Naive thymus-derived CD4-positive, alpha-beta T cell (primary cell): ENCODE measurements at places on chromosomes 7 and 10. TPM values are rescaled to one million over a fixed set of nuclear protein-coding genes. Genes with fewer than 3 reads are reported as not detected.

The TRIM74 gene
- polyA plus RNA-seq = not detected

The TSPAN12 gene
- polyA plus RNA-seq = not detected

The ZNF736 gene
- 1.8 TPM for polyA plus RNA-seq

The CPN1 gene
- not detected for polyA plus RNA-seq

The FAM13C gene
- polyA plus RNA-seq = not detected

The ZNF282 gene
- polyA plus RNA-seq = 1.1 TPM

The NDUFB2 gene
- polyA plus RNA-seq = 507 TPM

The CLRN3 gene
- polyA plus RNA-seq = not detected

The FLNC gene
- polyA plus RNA-seq = not detected

The MRPS17 gene
- polyA plus RNA-seq = 13.3 TPM

The ZNF727 gene
- not detected for polyA plus RNA-seq

The FAM24B gene
- polyA plus RNA-seq = 9.6 TPM

The TMEM229A gene
- polyA plus RNA-seq = not detected

DNA sequence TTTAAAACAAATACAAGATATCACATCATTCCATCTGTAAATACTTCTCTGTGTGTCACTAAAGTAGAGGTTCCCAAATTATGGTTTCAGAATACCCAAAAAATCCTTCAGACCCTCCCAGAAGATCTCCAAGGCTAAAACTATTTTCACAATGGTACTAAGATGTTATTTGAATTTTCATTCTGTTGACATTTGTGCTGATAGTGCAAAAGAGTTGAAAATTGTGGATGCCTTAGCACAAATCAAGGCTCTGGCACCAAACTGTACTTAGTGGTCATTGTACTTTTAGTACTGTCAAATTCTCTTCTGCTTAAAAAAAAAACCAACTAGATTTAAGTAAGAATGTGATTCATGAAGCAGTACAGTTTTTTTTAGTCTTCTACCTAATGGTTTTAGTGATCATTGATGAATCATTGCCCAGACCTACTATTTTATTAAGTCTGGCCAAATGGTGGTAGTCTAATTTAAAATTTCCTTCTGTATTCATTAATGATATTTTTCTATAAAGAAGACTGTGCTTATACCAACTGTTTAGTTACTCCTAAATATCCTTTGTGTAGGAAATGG lies 50.5 kb downstream of the TPST1 start:
- DNase-seq = no peak
- H3K27ac ChIP-seq = no peak overlapping the region
- no peaks in the 10 kb centered on the region for H3K27me3 ChIP-seq
- no peaks in the 10 kb centered on the region for H3K4me1 ChIP-seq

GRCh38 chr7:117478836-117479224 lies 995 bp upstream of the CFTR start:
- no peaks in the 10 kb centered on the region for H3K4me1 ChIP-seq
- no peak overlapping the region for H3K4me3 ChIP-seq
- no peaks in the 10 kb centered on the region for H3K36me3 ChIP-seq
- peaks cover 7% of the 10 kb centered on the region for H3K27me3 ChIP-seq
- no peak overlapping the region for H3K27ac ChIP-seq

DNA sequence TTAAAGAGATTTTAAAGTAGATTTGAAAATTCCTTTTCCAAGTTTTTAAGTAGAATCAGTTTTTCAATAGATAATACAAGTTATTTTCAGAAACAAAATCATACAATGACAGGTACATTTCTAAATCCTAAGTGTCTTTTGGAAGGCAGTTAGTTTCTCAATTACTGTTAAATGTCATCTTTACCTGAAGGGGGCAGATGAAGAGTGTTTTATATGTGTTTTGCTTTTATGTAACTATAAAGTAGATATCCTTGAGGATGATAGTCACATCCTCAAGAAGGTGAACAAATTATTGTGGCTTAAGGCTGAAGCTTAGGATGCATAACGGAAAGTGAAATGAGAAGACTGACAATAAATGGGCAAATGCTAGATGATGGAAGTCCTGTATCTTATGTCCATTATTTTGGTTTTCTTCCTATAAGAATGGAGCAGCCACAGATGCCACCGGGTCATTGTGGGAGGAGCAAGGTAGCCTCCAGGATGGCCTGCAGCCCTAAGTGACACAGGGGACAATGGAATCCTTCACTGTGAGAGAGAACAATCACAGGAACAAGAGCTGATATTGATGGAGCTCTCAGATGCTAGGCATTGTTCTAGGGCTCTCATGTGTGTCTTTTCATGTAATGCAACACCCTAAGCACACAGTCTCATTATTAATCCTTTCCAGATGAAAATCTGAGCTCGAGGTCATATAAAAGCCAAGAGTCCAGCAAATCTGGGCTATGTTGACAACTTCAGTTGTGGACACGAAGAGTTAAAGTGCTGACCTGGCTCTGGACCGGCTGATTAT lies 14.1 kb upstream of the MKX start:
- H3K27ac ChIP-seq = no peak overlapping the region
- no peaks in the 10 kb centered on the region for H3K36me3 ChIP-seq
- peaks cover 4% of the 10 kb centered on the region for H3K27me3 ChIP-seq
- no peak for DNase-seq
- H3K4me1 ChIP-seq = no peaks in the 10 kb centered on the region

DNA sequence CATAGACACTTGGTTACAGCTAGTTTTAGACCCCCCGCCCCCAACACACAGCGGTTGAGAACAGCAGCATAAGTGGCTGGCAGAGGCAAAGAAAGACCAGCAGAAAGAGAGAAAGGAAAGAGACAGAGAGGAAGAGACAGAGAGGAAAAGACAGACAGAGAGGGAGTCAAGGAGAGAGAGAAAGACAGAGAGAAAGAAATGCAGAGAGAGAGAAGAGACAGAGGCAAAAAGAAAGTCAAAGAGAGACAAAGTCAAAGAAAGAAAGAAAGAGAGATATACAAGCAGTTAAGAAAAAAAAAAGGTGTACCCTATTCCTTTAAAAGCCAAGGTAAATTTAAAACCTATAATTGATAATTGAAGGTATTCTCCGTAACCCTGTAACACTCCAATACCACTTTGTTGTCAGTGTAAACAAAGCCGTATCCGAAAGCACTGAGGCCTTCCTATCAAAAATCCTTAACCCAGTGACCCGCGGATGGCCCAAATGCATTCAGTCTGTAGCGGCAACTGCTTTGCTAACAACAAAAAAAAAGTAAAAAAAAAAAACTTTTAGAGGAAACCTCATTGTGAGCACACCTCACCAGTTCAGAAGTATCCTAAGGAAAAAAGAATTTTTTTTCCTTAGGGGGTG lies 11.9 kb upstream of the SLC12A9 start:
- no peak for DNase-seq
- H3K27ac ChIP-seq = no peak overlapping the region
- no peaks in the 10 kb centered on the region for H3K27me3 ChIP-seq
- H3K36me3 ChIP-seq = no peaks in the 10 kb centered on the region
- H3K4me3 ChIP-seq = no peak overlapping the region

- H3K27ac ChIP-seq = no peak overlapping the region
- H3K4me1 ChIP-seq = no peaks in the 10 kb centered on the region
- no peak overlapping the region for H3K4me3 ChIP-seq
- no peak for DNase-seq
- H3K36me3 ChIP-seq = no peaks in the 10 kb centered on the region
Measured at GRCh38 chr7:120055300-120055699, 217.7 kb upstream of the KCND2 start.

DNA sequence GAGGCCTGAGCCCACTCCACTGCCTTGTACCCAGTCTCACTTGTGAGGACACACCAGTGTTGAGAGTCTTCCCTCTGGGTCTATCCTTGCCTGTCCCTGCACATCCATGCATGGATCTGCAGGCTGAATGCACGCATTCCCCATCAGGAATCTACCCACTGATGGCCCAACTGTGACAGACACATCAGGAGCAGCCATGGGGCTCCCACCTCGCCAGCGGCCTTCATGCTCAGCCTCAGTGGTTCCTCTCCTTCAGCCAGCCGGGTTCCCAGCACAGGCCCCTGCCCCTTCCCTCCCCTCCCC lies 21.3 kb downstream of the ANTXRL start:
- no peak overlapping the region for H3K4me3 ChIP-seq
- no peak overlapping the region for H3K27ac ChIP-seq
- H3K36me3 ChIP-seq = no peaks in the 10 kb centered on the region
- no peak for DNase-seq

- DNase-seq = no peak
- no peaks in the 10 kb centered on the region for H3K27me3 ChIP-seq
- no peaks in the 10 kb centered on the region for H3K4me1 ChIP-seq
Measured at GRCh38 chr7:757741-758163, 30.7 kb upstream of the PRKAR1B start.

DNA sequence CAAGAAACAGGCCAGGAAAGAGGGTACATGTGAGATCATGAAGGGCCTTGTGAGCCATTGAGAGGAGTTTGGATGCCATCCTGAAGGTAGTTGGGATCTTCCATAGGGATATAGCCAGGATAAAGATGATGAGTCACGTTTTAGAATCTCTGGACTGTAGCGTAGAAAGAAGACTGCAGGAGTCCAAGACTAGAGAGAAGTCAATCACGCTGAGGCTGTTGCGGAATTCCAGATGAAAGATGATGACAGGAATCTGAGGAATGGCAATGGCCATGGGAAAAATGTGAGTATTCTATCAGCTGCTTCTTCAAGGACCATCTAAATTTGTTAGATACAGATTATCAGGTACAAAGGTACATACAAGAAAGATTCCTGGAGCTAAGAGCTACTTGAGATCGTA lies 711.3 kb downstream of the GRM8 start:
- no peaks in the 10 kb centered on the region for H3K4me1 ChIP-seq
- DNase-seq = no peak
- no peaks in the 10 kb centered on the region for H3K27me3 ChIP-seq
- H3K27ac ChIP-seq = no peak overlapping the region
- H3K36me3 ChIP-seq = no peaks in the 10 kb centered on the region

DNA sequence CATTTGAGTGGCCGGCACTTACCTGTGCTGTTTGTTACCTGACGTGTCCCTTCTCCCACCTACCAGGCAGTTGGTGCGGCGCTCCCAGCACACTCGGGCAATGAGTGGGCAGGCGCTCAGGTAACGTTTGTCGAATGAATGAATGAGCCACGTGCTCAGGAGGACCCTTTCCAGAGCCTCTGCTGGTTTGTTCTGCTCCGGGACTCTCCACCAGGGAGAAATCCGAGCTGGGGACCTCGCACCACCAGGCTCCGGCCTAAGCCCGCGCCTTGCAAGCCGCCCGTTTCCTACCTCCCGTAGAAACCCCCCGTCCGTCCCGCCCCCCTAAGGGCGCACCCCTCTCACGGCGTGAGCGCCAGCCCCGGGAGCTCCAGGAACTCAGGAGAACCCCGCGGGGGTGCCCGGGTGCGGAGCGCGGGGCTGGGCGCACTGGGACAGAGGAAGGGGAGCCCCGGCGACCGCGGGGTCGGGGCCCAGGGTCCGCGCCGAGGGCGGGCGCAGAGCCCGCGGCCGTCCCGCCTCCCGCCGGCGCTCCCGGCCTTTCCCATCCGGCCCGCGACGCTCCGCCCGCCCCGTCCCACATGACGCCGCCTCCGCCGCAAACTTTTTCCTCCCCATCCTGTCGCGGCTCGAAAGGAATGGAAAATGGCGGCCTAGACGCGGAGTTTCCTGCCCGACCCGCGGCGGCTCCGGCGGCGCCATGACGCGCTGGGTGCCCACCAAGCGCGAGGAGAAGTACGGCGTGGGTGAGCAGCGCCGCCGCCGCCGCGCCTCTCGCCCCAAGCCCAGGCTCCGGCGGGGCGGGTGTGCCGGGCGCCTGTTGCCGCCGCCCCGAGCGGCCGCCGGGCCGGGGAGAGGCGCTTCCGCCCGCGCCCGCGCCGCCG lies at the start of gene DOCK1:
Gene DOCK1, plus strand, starts transcription at position 611 of the 884 bp plus-strand sequence. Its CDS starts 90 bp downstream, at position 701.
- H3K36me3 ChIP-seq = no peaks in the 10 kb centered on the region
- no peaks in the 10 kb centered on the region for H3K4me1 ChIP-seq
- H3K27ac ChIP-seq = no peak within 1 kb of the TSS

DNA sequence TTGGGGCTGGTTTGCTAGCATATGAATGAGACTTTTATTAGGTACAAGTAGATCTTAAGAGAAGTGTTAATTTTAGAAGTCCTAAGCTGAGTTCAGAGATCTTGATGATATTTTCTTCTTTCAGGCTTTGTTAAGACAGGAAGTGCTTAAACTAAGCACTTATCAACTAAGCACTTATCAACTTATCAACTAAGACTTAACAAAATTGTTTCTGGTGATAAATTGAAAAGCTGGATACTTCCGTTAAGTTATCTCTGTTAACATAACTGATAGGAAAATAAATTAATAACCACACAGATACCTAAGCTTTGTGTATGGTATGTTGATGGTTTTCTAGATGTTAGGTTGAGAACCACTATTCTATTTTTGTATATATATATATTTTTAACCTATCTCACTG lies 113.7 kb downstream of the PHTF2 start:
- H3K27me3 ChIP-seq = no peaks in the 10 kb centered on the region
- no peaks in the 10 kb centered on the region for H3K4me1 ChIP-seq
- DNase-seq = no peak
- no peaks in the 10 kb centered on the region for H3K36me3 ChIP-seq

- H3K27ac ChIP-seq = no peak overlapping the region
- no peaks in the 10 kb centered on the region for H3K4me1 ChIP-seq
- H3K4me3 ChIP-seq = no peak overlapping the region
- H3K27me3 ChIP-seq = no peaks in the 10 kb centered on the region
- no peaks in the 10 kb centered on the region for H3K36me3 ChIP-seq
Measured at GRCh38 chr7:23915236-23915635, 205.2 kb downstream of the STK31 start.

- peaks cover 7% of the 10 kb centered on the region for H3K4me1 ChIP-seq
- H3K27me3 ChIP-seq = no peaks in the 10 kb centered on the region
- no peak overlapping the region for H3K27ac ChIP-seq
- no peak for DNase-seq
Measured at GRCh38 chr7:1529383-1530116, 952 bp upstream of the MAFK start.

GRCh38 chr7:24756545-24757352 lies 515 bp downstream of the GSDME start:
- no peaks in the 10 kb centered on the region for H3K36me3 ChIP-seq
- no peak for DNase-seq

- no peaks in the 10 kb centered on the region for H3K36me3 ChIP-seq
- H3K27me3 ChIP-seq = no peaks in the 10 kb centered on the region
- H3K4me3 ChIP-seq = no peak overlapping the region
- H3K4me1 ChIP-seq = no peaks in the 10 kb centered on the region
Measured at GRCh38 chr7:135911099-135911498, 66.1 kb downstream of the MTPN start.

DNA sequence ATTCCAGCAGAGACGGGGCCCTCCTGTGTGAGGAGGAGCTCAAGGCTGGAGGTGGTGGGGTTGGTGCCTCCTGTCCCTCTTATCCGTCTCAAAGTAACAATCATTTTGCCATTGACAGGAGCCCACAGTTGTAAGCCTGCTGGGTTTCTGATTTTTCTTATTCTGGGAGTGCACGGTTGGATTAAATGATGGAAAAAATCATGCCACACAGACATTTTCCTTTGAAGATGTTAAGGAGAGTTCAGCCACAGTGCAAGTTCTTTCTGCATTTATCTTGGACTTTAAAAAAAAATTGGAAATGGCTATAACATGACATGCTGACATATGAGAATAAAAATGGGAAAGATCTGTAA lies 8.4 kb upstream of the LYZL1 start:
- DNase-seq = no peak
- no peaks in the 10 kb centered on the region for H3K27me3 ChIP-seq
- H3K4me1 ChIP-seq = no peaks in the 10 kb centered on the region
- H3K27ac ChIP-seq = no peak overlapping the region

- H3K36me3 ChIP-seq = no peaks in the 10 kb centered on the region
- no peaks in the 10 kb centered on the region for H3K27me3 ChIP-seq
- no peak overlapping the region for H3K4me3 ChIP-seq
- H3K27ac ChIP-seq = no peak overlapping the region
- DNase-seq = peak; percentile 1
- no peaks in the 10 kb centered on the region for H3K4me1 ChIP-seq
Measured at GRCh38 chr7:108335269-108335918, 120.8 kb downstream of the NRCAM start.
